Panc1 (cell line): ENCODE measurements at places on chromosomes 16 and 17. TPM values are rescaled to one million over a fixed set of nuclear protein-coding genes. Genes with fewer than 3 reads are reported as not detected.
A peak's percentile ranks its signal among the peaks of the same experiment; 100 is the strongest.

The CCDC200 gene
- total RNA-seq = not detected

The TMEM92 gene
- 0.54 TPM for total RNA-seq

The ITGB3 gene
- total RNA-seq = 17.6 TPM

The POLR2C gene
- total RNA-seq = 53.9 TPM

The G6PC1 gene
- total RNA-seq = 0.08 TPM

The SHISA6 gene
- total RNA-seq = not detected

The CX3CL1 gene
- total RNA-seq = 21.8 TPM

GRCh38 chr17:13359774-13360173 lies 242.0 kb downstream of the HS3ST3A1 start:
- DNase-seq = no peak

- DNase-seq = no peak
Observed at GRCh38 chr17:17665255-17665654, 16.0 kb upstream of the RAI1 start.

GRCh38 chr16:83420206-83420760 lies 387.5 kb upstream of the HSBP1 start:
- DNase-seq = no peak

- no peak for DNase-seq
Observed at GRCh38 chr16:10122546-10122945, 59.7 kb downstream of the GRIN2A start.

- DNase-seq = no peak
Observed at GRCh38 chr16:70254965-70255286, 3.2 kb upstream of the EXOSC6 start.

- no peak for DNase-seq
Observed at GRCh38 chr16:83403761-83404160, 404.0 kb upstream of the HSBP1 start.

GRCh38 chr17:75810216-75810615 lies 25.6 kb downstream of the UNK start:
- DNase-seq = no peak

DNA sequence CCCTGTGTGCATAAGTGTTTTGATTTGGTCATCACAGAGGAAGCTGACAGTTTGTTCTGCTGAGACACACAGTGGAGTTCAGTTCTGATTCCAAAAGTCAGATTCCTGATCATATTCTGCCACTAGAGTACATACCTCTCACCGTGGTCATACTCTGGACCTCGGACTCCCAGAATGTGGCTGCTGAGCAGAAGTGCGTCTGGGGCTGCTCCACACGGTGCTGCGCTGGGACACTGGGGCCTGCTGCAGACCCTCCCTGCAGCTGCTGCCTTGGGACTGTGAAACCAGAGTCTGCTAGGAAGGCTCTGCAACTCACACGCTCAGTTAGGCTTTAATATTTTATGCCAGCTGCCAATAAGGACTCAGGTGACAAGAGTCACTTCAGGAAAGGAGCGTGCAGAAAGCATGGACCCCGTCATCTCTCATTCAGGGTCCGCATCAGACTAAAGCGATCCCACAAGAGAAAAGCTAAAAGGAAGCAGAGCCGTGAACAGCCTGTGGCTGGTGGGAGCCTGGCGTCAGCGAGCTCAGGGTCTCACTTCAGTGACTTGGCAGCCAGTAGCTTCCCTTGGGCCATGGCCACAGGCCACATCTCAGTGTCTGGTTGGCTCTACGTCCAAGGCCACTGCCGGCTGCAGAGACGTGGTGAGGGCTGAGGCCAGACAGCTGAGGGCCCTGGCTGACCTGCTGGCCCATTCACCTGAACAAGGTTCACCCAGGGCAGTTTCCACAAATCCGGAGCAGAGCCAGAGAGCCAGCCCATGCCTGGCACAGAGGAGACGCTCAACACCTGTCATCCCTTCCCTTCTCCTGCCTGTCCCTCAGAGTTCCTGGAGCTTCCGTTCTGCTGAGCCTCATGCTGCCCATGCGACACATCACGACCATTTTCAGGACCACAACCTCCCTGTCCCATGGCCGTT lies 24.7 kb upstream of the KIFC3 start:
- no peak for DNase-seq

DNA sequence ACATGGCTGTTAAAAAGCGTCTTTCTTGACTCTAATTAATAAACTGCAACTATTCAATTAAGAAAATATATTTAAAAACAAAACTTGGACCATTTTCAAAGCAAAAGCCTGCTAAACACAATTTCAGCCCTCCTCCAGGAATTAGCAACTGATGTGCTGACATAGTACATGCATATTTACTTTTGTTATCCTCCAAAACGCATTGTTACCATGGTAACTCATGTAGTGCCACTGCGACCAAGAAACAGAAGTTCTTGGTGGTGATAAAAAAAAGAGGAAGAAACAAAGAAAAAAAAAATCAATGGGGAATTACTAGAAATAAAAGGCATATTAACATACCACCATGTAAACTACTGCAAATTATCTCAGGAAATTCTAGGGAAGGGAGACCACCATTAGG lies 793.4 kb upstream of the CDH8 start:
- DNase-seq = no peak

DNA sequence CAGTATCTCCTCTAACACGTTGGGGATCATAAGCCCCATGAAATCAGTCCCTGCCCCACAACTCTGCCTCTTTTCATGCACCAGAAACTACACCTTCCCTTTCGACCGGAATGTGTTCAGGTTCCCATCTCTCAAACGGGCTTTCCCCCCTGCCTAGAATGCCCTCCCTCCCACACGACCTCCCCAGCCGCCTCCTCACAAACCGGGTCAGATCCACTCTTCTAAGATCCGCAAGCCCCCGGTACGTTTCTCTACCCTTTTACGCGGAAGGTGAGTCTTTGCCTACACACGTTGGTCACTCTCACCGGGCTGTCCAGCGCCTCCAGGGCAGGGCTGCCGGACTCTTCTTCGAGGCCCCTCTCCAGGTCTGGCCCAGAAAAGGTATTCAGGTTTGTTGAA lies 708 bp downstream of the DHX33 start:
- DNase-seq = no peak

GRCh38 chr17:77753691-77754245 lies 204.7 kb upstream of the TNRC6C start:
- DNase-seq = no peak

- DNase-seq = peak; percentile 4
Observed at GRCh38 chr16:77905374-77905920, 116.9 kb upstream of the CLEC3A start.

DNA sequence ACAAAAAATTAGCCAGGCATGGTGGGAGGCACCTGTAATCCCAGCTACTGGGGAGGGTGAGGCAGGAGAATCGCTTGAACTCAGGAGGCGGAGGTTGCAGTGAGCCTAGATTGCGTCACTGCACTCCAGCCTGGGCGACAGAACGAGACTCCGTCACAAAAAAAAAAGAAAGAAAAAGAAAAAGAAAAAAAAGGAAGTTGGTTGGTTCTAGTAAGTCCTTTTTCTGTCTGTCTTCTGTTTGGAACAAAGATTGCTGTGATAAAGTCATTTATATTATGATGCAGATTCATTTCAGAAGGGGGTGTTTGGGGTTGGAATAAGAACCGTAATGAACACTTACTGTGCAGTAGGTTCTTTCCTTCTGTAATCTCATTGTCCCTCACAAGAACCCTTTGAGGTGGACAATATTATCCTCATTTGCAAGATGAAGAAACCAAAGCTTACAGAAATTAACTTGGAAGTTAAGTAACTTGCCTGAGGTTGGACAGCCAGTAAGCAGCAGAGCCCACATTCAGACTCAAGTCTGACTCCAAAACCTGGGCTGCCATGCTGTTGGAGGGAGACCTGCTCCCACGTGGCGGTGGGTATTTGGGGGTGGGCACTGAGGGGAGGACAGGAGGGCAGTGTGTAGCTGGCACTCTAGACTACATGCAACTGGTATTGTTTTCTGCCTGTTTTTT lies 10.3 kb downstream of the MINK1 start:
- DNase-seq = no peak

GRCh38 chr17:49523706-49524472 lies 28.8 kb downstream of the NGFR start:
- no peak for DNase-seq

- no peak for DNase-seq
Observed at GRCh38 chr16:85158743-85159178, 46.5 kb upstream of the CIBAR2 start.

DNA sequence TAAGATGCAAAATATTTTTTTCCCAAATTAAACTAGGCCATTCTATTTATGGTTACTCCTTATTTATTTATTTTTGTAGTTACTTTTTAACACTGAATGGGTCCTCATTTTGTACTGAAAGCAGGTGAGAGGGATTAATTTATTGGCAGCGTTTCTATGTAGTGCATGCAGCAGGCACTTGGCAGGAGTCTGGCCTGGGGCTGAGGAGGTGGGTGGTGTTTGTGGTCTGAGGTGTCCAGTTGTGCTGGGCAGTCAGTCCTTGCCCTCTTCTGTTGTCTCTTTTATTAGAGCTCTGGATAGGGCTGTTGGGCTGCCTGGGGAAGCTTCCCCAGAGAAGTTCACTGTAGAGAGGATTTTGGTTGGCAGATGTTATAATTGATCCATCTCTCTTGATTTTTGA lies 12.7 kb downstream of the SEC14L1 start:
- no peak for DNase-seq

GRCh38 chr17:72615627-72615991 lies 476.9 kb downstream of the SLC39A11 start:
- no peak for DNase-seq

GRCh38 chr16:1606774-1607173 lies 5.1 kb downstream of the IFT140 start:
- no peak for DNase-seq

DNA sequence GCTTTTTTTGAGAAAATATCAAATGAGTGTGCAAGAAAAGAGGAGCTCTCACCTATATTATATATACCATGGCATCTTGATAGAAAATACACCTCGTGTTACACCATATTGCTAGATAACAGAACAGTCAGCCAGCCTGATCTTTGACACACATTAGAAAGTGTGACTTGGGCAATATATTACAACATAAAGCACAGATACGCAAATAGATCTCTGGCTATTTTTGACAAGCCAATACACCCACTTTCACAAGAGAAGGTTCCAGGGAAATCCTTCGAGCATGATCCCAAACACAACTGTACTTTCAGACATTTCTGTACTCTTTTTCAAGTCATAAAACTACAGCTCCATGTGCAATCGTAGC lies 9.4 kb downstream of the GGA2 start:
- no peak for DNase-seq
